Pancreas (tissue), 10 donors: ENCODE measurements at places on chromosomes 12 and 14. TPM values are rescaled to one million over a fixed set of nuclear protein-coding genes. Genes with fewer than 3 reads are reported as not detected.

DNA sequence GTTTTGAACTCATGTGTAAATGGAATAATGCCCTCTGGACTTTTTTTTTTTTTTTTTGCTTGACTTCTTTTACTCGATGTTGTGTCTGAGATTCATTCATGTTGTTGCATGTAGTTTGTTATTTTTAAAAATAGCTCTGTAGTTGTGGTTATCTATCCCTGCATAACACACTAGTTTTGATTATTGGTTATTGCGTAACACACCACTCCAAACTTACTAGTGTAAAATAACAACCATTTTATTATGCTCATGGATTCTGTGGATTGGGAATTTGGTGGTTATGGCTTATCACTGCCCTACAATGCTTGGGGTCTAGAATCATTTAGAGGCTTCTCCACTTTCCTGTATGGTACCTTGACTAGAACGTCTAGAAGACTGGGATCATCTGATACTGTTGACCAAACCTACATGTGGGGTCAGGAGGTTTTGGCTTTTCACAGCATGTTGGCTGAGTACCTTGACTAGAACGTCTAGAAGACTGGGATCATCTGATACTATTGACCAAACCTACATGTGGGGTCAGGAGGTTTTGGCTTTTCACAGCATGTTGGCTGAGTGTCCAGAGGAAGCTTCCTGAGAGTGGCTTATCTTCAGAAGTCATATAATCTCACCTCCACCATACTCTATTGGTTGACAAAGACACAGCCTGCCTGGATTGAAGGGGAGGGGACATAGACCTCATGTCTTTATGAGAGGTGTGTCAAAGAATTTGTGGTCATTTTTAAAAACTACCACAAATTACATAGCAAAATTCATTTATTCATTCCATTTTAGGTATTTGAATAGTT, 11.6 kb downstream of the VRK1 start:
- H3K4me3 ChIP-seq = no peak overlapping the region
- no peaks in the 10 kb centered on the region for H3K4me1 ChIP-seq
- DNase-seq = no peak
- H3K27ac ChIP-seq = no peak overlapping the region

GRCh38 chr14:74973003-74973653, 17.7 kb upstream of the PGF start:
- H3K36me3 ChIP-seq = no peaks in the 10 kb centered on the region
- no peak for DNase-seq
- no peaks in the 10 kb centered on the region for H3K27me3 ChIP-seq

AREL1 gene
- 16.1 TPM for total RNA-seq

GRCh38 chr14:54038724-54039123, 82.1 kb upstream of the BMP4 start:
- H3K4me3 ChIP-seq = no peak overlapping the region
- no peak overlapping the region for H3K27ac ChIP-seq
- H3K36me3 ChIP-seq = no peaks in the 10 kb centered on the region
- DNase-seq = no peak
- no peaks in the 10 kb centered on the region for H3K4me1 ChIP-seq

CELA1 gene
- total RNA-seq = not detected

GRCh38 chr12:20245491-20245890, 122.8 kb upstream of the PDE3A start:
- no peaks in the 10 kb centered on the region for H3K27me3 ChIP-seq
- H3K36me3 ChIP-seq = no peaks in the 10 kb centered on the region
- no peak for DNase-seq
- H3K4me1 ChIP-seq = no peaks in the 10 kb centered on the region

GRCh38 chr12:402029-402389, 565 bp downstream of the CCDC77 start:
- H3K36me3 ChIP-seq = no peaks in the 10 kb centered on the region
- H3K4me1 ChIP-seq = no peaks in the 10 kb centered on the region
